ENCODE measurements at places on chromosomes 11 and 22. TPM values are rescaled to one million over a fixed set of nuclear protein-coding genes. Genes with fewer than 3 reads are reported as not detected.
A peak's percentile ranks its signal among the peaks of the same experiment; 100 is the strongest.

DNA sequence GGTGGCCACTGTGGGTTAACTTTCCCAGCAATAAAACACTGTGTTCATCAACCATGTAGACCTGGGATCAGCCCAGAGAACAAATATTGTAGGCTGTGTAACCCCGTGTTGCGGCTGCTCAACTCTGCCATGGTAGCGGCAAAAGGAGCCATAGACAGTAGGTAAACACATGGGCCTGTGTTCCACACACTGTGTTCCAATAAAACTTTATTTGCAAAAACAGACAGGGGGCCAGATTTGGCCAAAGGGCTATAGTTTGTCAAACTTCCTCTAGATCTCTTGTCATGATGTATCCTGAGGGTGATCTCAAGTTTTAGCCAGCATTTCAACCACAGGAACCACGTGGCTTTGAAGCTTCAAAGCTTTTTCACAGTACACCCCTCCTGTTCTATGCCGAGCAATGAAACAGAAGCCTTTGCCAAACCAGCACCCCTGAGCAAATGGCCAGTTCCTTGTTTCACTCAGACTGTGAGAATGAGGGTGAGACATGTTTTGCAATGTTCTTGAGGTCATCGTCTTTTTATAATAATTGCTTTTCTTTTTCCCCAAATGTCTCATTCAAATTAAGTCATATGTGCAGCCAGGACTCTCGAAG is 49.9 kb upstream of the FADD start:
- DNase-seq = peak; percentile 54

- peak; percentile 87 for DNase-seq
These were observed 1.6 kb downstream of the IRF7 start for GRCh38 chr11:614021-614622.

DNA sequence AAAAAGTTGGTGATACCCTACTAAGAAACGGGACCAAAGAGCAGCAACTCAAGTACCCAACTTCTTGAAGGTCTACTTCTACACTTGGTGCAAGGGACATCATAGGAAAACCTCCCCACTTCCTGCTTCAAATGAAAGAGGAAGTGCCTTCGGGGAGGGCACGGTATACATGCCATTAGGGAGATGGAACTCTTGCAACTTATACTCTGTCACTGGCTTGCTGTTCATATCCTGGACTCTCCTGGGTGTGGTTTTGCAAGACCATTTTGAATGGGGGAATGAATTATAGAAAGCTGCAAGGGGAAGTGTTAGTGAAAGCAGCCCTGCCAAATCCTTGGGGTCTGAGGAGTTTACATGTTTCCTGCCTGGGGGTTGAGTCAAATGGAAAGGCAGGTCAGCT is 41.9 kb downstream of the CSNK2A3 start:
- DNase-seq = no peak

- DNase-seq = peak; percentile 84
These were observed 819 bp upstream of the KCNQ1OT1 start for GRCh38 chr11:2700415-2701211.

DNA sequence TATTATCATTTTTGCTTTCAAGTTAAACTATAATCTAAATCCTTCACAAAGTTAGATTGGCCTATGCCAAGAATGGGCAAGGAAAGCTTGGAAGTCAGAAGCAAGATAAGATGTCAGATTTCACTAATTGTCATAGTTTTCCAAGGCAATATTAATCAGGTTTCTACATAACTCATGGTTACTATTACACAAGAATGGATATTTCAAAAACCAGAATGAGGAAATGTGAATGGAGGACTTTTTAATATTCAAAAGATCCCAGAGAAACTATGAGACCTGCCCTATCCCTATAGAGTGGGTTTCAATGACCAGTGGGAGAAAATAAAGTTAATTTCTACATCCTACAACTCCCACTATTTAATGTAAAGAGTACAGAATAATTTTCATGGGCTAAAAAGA is 203.2 kb downstream of the CASP12 start:
- DNase-seq = no peak

DNA sequence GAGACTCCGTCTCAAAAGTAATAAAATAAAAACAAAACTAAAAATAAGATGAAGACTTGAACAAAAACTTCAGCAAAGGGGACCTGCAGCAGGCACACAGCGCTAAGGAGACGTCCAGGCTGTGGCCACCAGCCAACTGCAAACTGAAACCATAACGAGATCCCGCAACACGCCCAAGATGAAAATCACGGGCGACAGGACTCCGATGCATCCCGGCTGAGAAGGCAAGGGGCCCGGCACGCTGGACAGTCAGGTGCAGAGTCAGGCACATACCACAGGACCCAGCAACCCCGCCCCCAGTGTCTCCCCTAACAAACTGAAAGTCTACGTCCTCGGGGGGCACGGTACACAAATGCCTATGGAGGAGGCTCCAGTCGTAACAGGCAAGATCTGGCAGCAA is 9.2 kb downstream of the HRAS start:
- DNase-seq = peak; percentile 56

GRCh38 chr22:31603081-31603525 is 58.9 kb downstream of the PISD start:
- DNase-seq = no peak

DNA sequence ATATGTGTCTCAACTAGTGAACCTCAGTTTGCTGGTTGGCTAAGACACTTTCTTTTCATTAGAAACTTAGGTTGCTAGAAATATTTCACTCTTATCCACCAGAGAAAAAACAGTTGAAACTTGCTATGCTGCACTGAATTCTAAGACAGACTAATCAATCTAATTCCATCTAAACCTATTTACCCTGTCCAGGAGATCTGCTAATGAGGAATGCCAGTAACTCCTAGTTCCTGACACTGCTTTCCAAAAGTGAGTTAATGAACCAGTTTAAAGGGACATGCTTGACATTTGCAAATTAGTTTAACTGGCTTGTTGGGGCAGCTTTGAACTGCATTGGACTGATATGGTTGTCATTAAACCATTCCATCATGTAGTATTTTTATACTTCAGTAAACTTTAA is 258.5 kb downstream of the CNTN5 start:
- no peak for DNase-seq

Gene OTUB1
- total RNA-seq = 32.1 TPM

Data from osteoblast (primary cell).